Endothelial cell (in vitro differentiated cells): ENCODE measurements at places on chromosomes 12 and 14. TPM values are rescaled to one million over a fixed set of nuclear protein-coding genes. Genes with fewer than 3 reads are reported as not detected.

Gene FAM186B
- 1.9 TPM for total RNA-seq

Gene LRRK2
- total RNA-seq = 0.26 TPM

Gene SERPINA9
- total RNA-seq = not detected

DNA sequence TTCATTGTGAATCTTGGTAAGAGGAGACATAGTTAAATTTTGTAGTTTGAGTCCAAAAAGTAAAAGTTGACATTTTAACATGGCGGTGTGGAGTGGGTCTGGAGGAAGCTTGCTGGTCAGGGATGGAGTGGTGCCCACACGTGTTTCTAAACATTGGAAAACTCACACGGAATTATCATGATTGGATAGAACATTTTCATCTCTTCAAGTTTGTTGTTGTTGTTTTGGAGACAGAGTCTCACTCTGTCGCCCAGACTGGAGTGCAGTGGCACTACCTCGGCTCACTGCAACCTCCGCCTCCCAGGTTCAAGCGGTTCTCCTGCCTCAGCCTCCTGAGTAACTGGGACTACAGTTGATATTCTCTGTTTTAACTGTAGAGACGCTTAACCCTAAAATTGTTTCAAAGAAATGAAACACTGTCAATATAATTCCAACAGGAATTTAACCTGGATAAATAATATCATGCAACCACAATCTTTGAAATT, 502 bp upstream of the MBIP start:
- H3K27me3 ChIP-seq = no peaks in the 10 kb centered on the region
- peak overlapping the region; percentile 89 for H3K27ac ChIP-seq
- peaks cover 16% of the 10 kb centered on the region for H3K4me1 ChIP-seq
- H3K4me3 ChIP-seq = peak overlapping the region; percentile 98

- no peaks in the 10 kb centered on the region for H3K27me3 ChIP-seq
- no peak for DNase-seq
- H3K27ac ChIP-seq = peak overlapping the region; percentile 30
- peaks cover 30% of the 10 kb centered on the region for H3K4me1 ChIP-seq
- no peaks in the 10 kb centered on the region for H3K36me3 ChIP-seq
These were observed 39.7 kb downstream of the PSMA6 start for GRCh38 chr14:35331605-35332516.
